ENCODE measurements at places on chromosomes 6 and 20. TPM values are rescaled to one million over a fixed set of nuclear protein-coding genes. Genes with fewer than 3 reads are reported as not detected.

SNAI1 gene
- 0.93 TPM for total RNA-seq

FABP7 gene
- not detected for total RNA-seq

SLC22A2 gene
- total RNA-seq = not detected

DDX43 gene
- 0.39 TPM for total RNA-seq

- H3K27me3 ChIP-seq = no peaks in the 10 kb centered on the region
- H3K27ac ChIP-seq = no peak overlapping the region
- H3K4me1 ChIP-seq = no peaks in the 10 kb centered on the region
- no peaks in the 10 kb centered on the region for H3K36me3 ChIP-seq
- no peak for DNase-seq
- H3K4me3 ChIP-seq = no peak overlapping the region
Observed at GRCh38 chr6:157604816-157605215, 218.2 kb upstream of the SNX9 start.

- no peaks in the 10 kb centered on the region for H3K36me3 ChIP-seq
- H3K27me3 ChIP-seq = peaks cover 18% of the 10 kb centered on the region
- no peak overlapping the region for H3K4me3 ChIP-seq
- DNase-seq = no peak
- peaks cover 3% of the 10 kb centered on the region for H3K4me1 ChIP-seq
Observed at GRCh38 chr6:110419028-110419739, 3.8 kb upstream of the DDO start.

SPTLC3 gene
- 0.76 TPM for total RNA-seq

DNAH8 gene
- total RNA-seq = not detected

GRCh38 chr6:47700596-47700995 lies 2.2 kb downstream of the ADGRF4 start:
- H3K4me1 ChIP-seq = no peaks in the 10 kb centered on the region
- H3K36me3 ChIP-seq = no peaks in the 10 kb centered on the region
- H3K27me3 ChIP-seq = peaks cover 6% of the 10 kb centered on the region
- H3K27ac ChIP-seq = no peak overlapping the region

Data from activated naive CD8-positive, alpha-beta T cell treated with anti-CD3 and anti-CD28 coated beads for 36 hours (primary cell).